Smooth muscle cell of the brain vasculature (primary cell): ENCODE measurements at places on chromosomes 7 and 10.

DNA sequence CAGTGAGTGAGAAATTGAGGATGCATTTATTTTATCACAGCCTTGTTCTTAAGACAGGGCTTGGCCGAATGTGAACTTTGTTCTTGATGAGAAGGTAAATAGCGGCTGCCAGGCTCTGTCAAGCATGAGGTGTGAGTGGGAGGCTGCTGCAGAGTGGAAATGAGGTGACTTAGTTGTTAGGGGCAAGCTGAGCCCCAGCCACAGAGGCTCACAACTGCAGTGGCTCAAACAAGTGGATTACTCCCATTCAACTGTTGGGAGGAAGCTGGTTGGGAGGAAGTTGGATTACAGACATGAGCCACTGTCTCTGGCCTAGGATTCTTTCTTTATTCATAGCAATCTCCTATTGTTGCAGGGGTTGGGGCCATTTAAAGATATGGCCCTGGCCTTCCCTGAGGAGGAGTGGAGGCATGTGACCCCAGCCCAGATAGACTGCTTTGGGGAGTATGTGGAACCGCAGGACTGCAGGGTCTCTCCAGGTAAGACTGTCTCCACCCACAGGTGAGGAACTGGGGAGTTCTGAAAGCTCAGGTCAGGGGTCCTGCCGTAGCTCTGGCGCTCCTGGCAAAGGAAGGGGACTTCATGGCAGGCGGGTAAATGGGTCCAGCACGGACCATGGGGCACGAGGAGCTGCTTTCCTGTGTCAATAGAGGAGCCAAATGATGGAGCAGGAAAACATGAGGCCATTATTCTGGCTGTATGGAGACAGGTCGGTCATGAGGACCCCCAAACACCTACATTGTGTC, 7.1 kb downstream of the ZSCAN25 start:
- DNase-seq = no peak

- DNase-seq = no peak
Observed at GRCh38 chr10:110525349-110526260, 27.9 kb downstream of the DUSP5 start.

GRCh38 chr7:106599343-106599698, 61.6 kb downstream of the CCDC71L start:
- no peak for DNase-seq

- DNase-seq = no peak
Observed at GRCh38 chr10:7817984-7818294, 366 bp upstream of the TAF3 start.

GRCh38 chr10:5829267-5829666, 16.0 kb upstream of the GDI2 start:
- no peak for DNase-seq

GRCh38 chr7:95691464-95691863, 80.9 kb upstream of the DYNC1I1 start:
- no peak for DNase-seq

GRCh38 chr10:91271886-91272285, 51.4 kb downstream of the PCGF5 start:
- no peak for DNase-seq
